ENCODE measurements at places on chromosomes 6 and 20.

- no peak for DNase-seq
These were observed 29.7 kb upstream of the EXOC2 start for GRCh38 chr6:722608-723007.

DNA sequence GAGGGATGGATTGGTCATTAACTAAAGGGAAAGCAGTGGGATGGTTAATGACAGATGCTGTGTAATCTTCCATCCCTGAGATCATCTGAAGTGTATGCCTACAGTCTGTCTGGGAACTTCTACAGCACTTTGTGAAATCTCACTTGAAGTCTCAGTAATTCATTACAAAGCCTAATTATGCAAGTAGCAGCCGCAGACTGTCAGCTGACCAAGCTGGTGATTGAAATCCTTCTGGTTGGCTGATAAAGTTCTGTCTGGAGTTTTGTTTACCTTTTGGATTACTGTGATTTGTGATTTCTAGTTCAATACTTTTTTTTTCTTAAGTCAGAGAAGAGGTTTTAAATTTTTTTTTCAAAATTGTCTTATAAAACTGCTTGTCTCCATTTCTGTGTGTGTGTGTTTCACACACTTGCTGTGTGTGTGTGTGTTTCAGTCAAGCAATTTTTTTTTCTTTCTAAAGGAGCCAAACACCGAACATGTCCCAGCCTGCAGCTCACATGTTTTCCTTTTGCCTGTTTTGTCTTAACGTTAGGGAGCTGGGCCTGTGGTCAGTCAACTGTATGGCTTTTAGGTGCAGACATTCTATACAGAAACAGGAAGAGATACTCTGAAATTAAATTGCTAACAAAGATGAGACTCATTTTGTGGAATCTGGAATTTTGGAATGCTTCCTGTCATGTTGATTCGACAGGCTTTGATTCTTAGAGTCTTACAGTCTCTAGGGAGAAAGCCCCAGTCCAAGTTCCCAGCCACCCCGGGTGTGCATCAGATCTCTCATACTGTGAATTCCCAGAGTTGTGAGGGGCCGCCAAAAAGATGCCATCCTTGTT, 28.5 kb upstream of the ADGRF4 start:
- no peak for DNase-seq

- DNase-seq: no peak
These were observed 86.3 kb downstream of the GMPR start for GRCh38 chr6:16324606-16325225.

DNA sequence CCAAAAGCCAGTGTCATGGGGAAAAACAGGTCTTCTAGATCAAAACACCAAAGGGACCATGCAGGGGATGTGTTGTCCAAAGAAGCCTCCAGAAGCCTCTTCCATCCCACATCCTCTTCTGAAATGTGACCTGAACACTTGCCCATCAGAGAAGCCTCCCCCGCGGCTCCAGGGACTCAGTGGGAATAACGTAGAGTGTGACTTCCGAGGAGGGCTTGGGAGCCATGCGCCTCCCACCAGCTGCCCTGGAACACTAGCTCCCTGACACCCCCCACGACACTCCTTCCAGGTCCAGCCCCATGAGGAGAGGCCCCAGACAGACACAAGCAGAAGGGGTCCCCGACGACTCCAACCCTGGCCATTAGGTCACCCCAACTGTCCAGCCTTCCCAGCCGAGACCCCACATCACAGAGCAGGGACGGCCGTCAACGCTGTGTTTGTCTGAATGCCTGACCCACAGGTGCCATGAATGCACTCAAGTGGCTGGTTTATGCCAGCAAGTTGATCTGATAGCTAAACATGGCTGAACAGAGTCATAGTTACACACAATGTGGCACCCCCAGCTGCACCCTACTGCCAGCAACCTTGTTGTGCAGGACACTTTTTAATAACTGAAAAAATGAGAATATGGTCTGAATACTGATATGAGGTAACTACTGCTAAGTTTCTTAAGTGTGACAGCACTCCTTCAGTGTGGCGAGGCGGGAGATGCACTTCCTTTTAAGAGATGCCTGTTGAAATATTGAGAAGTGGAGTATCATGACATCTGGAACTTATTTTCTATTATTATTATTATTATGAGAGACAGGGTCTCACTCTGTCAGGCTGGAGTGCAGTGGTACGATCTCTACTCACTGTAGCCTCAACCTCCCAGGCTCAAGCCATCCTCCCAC, 58.0 kb downstream of the GINS1 start:
- DNase-seq: no peak

GRCh38 chr6:57173056-57173885, 1.1 kb downstream of the BAG2 start:
- no peak for DNase-seq

DNA sequence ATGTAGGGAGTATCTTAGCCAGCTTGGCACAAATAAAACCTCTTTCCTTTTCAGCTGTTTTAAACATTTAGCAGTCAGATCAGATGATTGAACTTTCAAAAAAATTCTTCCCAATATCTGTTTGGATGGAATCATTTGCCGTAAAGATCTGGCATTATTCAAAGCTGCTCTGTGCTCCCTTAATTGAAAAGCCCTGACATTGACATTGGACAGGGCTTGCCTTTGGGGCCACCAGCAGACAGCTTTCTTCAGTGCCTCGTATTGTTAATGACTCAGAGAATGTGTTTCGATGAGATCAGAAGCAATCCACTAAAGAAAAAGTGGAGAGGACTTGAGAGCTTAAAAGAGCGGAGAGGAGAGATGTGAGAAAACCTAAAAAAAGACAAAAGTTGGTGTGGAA, 343.5 kb downstream of the NRN1 start:
- DNase-seq: no peak

- no peak for DNase-seq
These were observed 67.6 kb downstream of the B3GAT2 start for GRCh38 chr6:70889270-70889669.

- DNase-seq: no peak
These were observed 52.0 kb downstream of the PSMG4 start for GRCh38 chr6:3310703-3311102.

GRCh38 chr20:42688576-42688975, 501.1 kb downstream of the PTPRT start:
- DNase-seq: no peak

DNA sequence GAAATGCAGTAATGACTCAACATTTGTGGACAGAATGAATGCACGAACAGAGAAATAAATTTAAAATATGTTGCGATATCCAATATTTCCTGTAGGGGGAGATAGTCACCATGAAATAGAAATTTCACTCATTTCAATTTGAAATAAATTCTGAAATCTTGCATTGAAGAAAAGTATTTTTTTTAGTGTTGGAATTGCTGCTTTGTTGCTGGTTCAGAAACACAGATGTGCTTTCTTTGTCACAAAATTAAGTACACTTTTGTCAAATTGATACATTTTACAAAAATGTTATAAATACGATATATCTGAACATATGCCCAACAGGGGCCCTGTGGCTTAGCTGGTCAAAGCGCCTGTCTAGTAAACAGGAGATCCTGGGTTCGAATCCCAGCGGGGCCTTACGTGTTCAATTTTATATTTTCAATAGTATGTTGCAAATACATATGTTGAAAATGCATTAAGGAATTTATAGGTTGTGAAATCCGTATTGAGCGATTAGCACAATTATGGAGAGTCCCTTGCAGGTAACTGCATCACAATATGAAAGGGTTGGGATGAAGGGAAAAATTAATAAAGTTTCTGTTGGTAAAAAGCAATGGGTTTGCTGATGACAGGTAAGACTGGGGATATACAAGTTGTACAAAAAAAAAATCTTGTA, 85.4 kb upstream of the PRSS16 start:
- DNase-seq: no peak

- DNase-seq: no peak
These were observed 184.5 kb upstream of the SLC24A3 start for GRCh38 chr20:19027971-19028370.

- no peak for DNase-seq
These were observed 395.5 kb upstream of the RUNX2 start for GRCh38 chr6:44932651-44933091.

DNA sequence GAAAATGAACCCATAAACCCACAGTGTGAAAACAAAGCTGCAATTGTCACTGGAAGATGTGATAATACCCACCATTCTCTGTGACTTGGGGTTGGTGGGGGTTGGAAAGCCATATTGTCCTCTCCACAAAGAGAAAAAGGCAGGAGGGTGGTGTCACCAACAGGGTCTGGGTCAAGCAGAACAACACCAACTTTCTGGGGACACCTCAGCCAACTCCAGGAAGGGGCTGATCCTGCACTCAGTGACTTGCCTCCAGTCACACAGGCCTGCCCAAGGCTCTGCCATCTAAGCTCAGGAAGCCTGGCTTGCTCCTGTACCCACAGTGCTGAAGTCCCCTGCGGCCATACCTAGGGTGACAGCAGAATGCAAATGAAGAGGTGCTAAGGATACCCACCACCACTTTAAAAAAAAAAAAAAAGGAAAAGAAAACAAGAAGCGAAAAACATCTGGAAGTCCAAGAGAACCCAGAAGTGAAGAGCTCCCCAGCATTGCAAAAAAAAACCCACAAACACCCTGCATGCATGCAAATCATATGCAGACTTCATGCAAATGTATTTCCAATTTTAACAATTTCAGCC, 110.6 kb downstream of the PREX1 start:
- no peak for DNase-seq

DNA sequence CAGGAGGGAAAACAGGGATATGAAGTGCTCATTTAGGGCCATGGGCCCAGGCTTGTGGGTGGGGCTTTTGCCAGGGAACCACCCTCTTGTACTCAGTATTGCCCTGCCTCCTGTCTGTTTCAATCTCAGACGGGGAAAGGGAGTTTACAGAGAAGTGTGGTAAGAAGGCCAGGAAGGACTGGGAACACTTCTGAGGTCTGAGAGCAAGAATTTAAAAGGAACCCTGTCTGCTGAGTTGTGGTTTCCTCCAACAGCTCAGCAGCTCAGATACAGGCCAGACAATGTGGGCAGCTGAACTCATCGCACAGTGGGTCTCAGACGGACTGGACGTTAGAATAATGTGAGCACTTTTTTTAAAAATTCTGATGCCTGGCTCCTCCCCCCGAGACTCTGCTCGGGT, 354.1 kb upstream of the ARID1B start:
- DNase-seq: no peak

GRCh38 chr6:114106020-114106419, 135.1 kb upstream of the HDAC2 start:
- DNase-seq: no peak

GRCh38 chr6:29887819-29888776, 54.2 kb upstream of the HLA-A start:
- DNase-seq: peak; percentile 82

DNA sequence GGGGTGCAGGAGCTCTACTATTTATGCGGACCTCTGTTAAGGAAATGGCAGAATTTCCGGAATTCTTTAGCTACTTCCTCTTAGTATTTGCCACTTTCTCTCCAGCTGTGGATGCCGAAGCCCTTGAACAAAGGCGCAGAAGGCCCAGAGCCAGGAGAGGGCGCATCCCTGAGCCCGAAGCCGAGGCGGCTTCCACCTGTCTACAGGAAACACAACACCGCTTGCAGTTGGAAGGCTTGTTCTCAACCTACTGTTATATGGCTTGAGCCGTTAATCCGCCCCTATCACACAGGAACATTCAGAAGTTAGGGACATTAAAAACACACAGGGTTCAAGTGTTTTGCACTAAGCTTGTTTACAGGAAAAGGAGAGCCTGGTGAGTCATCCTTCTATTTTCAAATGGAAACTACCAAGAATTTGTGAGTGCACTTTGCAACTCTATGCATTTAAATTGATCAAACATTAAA, 417.1 kb downstream of the BCKDHB start:
- DNase-seq: peak; percentile 21

- DNase-seq: no peak
These were observed 3.9 kb upstream of the REV3L start for GRCh38 chr6:111486921-111487320.

DNA sequence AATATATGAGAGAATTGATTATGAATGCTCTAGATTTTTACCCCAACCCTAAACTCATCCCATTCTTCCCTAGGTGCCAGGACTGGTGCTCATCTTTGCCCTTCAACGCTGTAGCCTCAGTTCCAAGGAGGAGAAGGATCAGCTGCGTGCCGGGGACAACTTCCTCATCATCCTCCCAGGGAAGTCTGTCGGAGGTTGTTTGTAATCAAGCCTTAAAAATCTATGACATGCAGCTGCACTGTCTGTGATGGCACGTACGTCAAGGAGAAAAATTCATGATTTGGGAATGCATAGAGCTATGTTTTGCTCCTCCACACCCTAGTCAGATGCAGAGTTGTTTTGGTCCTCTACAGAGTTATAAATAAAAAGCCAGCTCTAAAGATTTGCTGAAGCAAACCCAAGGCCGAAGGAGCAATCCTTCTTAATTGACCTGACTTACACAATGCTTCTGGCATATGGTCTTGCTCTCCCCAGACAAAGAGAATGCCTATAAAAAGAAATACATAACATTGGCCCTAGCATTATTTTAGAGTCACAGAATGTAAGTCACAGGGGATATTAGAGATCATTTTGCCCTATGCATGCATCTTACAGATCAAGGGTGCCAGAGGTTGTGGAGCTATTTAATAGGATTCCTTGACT, 244.2 kb downstream of the HIVEP2 start:
- DNase-seq: no peak

DNA sequence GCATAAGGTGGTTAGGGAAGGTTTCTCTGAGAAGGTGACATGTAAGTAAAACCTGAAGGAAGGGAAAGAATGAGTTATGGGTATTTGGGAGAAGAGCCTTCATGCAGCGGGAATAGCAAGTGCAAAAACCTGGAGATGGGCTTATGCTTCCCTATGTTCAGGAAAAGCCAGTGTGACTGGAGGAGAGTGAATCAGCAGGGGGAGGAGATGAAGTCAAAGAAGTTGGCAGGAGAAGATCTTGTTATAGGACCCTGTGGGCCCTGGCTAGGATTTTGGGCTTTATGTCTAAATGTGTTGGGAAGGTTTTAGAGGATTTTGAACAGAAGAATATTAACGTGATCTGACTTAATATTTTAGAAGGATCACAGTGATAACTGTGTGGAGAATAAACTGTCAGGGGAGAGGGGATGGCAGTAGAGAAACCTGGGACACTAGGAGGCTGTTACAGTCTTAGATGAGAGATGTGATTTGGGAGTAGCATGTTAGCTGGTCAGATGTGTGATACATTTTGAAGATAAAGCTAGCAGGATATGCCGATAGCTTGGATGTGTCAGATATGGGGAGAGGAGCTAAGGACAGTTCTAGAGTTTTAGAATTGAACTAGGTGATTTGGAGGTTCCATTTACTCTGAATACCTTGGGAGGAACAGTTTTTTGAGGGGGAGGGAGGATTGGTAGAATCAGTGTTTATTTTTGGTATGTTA, 41.0 kb downstream of the PHF3 start:
- no peak for DNase-seq

GRCh38 chr6:37158508-37158907, 11.4 kb upstream of the PIM1 start:
- no peak for DNase-seq
